ENCODE measurements at places on chromosomes 12 and 14.

DNA sequence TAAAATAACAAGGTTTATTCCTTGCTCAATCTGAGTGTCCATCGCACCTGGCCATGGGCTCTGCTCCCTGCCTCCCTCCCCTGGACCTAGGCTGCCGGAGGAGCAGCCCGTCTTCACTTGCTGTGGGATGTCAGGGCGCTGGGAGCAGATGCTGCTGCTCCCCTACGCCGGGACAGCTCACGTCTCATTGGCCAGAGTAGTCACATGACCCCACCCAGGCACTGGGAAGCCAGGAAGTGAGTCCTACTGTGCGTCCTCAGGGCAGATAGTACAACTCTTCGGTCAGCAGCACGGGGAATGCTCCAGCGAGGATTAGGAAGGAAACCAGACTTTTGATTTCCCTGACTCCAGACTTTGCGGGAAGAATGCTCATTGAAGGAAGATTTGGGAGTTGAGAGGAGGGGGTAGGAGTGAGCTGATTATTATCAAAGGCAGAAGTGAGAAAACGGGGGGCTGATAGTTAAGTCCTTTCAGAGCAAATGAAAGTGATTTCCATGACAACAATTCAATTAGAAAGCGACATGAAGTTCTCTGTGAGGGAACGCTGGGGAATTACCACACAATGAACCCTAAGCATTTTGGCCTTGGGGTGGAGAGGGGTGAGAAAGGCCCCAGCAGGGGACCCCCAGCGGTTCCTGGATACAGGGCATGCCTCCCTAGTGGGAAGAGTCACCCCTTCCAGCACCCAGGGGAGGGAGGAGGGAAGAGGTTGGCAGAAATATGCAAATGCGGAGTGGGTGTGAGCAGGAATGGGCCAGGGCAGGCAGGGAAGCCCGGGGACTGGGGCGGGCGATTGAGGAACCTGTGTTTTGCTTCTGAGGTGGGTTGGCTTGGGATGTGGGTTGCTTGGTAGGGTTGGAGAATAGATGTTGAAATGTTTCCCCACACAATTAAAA is 215.5 kb downstream of the AACS start:
- no peak for DNase-seq

DNA sequence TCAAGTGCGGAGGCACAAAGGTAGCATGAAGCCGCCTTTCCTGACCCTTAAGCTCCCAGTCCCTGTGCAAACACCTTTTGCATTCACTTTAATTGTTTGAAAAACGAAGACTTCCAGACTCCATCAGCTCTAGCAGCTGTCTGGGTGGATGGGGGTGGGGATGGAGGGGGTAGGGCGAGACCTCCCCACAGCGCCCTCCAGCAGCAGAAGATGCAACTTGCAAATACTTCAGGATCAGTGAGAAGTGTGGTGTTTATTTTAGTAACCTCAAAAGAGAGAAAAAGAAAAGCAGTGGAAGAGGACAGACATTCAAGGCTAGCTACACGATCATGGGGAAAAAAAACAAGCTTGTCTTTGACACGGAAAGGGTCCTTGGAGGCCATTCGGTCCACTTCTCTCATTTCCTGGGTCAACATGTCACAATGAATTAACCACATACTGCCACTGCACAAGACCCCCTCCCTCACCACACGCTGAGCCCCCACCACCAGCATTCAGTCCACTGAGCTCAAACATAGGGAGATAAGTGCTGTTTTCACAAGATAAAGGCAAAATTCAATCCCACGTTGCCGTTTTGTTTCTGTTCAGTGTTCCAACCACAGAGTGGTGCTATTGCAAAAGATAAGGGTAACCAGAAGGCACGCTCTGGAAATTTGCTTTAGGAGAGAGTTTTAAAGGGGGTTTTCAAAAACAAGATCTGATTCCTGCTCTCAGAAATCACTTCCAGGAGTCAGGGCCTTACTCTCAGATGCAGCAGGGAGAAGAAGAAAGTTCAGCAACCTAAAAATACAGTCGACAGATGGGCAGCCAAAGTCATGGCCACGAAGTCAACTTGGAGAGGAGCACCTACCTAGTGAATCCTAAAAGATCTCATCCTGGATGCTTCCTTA is 3.3 kb upstream of the NTF3 start:
- DNase-seq = no peak

GRCh38 chr14:44989497-44990440 is 27.8 kb downstream of the TOGARAM1 start:
- no peak for DNase-seq

DNA sequence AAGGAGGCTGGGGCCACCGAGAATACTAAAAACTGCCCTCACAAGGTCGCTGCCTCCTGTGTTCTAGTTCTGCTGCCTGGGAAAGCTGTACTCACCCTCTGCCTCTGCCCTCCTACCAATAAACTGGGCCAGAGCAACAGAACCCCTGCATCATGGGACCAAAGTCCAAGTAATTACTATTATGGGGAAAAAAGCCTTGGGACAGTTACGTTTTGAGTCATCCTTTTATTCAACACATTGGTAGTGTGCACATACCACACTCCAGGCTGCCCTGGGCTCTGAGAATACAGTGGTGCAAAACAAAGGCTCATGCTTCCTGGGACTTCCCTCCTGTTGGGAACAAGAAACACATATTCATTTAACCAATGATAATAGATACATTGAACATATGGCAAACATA is 49.0 kb downstream of the CACNA1C start:
- DNase-seq = no peak

GRCh38 chr14:70027785-70028428 is 148.7 kb downstream of the SMOC1 start:
- peak; percentile 54 for DNase-seq

- DNase-seq = no peak
Observed at GRCh38 chr12:108896336-108896735, 16.4 kb downstream of the DAO start.

- DNase-seq = no peak
Observed at GRCh38 chr12:5177731-5178130, 134.1 kb downstream of the KCNA5 start.

Measured in activated CD8-positive, alpha-beta memory T cell treated with anti-CD3 and anti-CD28 coated beads, Interleukin-2, amount 50 U/mL, for 4 hours (primary cell).